Stimulated activated CD4-positive, alpha-beta T cell treated with anti-CD3 and anti-CD28 coated beads, Interleukin-2, amount 100 ng/mL, for 24 hours (primary cell): ENCODE measurements at places on chromosomes 16 and 17.

DNA sequence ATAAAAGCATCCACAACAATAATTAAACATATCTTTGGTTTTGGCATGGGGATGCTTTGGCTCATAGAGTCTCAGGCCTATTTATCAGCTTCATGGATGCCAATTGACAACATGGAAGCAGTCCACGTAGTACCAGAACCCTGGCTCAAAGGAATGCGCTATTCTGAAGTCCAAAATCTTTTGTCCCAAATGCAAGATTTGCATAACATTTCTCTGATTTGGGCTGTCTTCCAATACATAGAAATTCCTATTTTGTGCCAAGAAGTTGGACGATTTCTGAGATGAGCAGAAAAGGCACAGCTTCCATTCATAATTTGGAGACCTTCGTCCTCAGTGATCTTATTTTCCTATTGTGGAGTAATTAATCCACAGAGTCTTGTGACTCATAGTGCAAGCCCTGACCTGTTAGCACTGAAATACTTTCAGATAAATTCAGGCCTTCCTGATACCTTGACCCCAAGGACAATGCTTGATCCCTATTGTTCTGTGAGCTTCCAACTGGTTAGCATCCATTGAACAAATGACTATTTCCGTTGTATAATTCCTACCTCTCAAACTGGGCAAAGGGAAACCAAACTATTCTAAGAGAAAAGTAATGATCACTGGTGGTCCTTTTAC, 78.4 kb upstream of the CDH11 start:
- no peak for DNase-seq

GRCh38 chr17:49789243-49789578, 730 bp downstream of the KAT7 start:
- DNase-seq, result no peak

DNA sequence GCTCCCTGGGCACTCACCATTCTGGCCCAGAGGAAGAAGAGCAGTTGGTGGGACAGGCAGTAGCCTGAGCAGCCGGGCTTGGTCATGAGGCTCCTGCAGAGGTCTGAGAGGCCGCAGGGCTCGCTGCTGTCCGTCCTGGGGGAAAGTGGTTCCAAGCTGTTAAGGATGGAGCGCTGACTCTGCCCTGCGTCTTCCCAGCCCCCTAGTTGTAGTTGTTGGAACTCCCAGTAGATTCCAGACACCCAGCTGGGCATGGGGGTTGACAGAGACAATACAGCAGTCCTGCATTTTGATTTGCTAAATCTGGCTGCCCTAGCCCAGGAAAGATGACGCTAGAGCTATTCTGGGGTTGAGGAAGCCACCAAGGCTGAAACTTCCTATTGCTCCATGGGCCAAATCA, 7.3 kb downstream of the C16orf89 start:
- DNase-seq, result no peak

DNA sequence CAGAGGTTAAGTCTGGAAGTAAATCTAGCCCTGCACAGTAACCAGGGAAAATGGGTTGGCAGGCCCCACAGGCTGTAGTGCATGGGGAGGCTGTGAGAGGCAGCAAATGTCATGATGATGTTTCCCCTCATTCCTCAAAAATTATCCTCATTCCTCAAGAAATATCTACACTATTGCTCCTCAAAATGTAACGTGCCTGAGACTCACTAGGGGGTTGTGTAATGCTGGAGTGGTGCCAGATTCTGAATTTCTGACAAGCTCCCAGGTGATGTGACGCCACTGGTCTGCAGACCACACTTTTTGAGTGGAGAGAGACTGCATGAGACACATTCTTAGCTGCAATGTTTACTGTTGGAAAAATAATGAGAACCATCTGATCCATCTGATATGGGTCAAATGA, 1.2 kb upstream of the MPP3 start:
- no peak for DNase-seq

DNA sequence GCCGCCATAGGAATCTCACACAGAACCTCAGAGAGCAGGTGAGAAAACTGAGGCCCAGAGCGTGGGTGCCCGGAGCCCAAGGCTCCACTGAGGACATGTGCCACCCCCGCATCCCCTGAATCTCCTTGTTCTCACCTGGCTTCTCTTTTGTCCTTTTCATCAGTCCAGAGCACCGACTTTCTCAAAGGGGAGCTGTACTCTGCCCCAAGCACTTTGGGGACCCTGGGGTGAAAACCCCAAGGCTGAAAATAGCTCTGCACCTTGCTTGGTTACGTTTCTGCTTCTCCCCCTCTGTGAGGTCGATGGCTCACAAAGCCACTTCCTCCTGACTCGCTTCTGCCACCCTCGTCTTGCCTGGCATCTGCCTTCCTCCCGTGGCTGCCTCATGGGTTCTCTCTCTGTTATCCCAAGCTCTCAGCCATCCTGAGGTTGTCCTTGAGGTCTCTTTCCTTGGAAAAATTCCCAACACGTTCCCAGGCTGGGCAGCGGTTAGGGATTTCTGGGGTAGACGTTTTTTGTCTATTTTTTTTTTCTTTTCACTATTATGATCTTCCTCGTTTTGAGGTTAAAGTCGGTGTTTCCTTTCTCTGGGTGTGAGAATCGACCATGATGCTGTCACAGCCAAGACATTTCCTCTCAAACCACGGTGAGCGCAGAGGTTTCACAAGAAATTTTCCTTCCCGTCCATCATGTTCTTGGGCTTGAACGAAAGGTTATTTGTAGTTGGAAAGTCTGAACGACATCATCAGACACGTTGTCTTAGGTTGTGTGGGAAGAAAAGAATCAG, 37.2 kb downstream of the IRF8 start:
- DNase-seq, result peak; percentile 77

DNA sequence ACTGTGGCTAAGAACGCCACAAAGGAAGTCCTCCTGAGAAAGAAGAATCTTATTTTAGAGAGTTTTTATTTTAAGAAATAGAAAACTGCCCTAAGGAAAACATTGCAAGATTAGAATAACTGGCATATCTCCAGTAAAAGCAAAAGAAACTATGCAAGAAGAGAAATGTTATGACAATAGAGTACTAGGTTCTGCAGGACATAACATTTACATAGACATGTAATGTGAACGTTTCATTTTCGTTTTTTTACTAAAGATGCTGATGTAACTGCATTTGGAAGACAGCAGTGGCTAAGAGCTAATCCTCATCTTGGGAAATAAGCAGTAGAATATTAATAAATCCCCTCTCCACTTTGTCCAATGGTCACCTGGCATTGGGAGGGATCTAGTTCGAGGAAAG, 7.8 kb upstream of the ASGR2 start:
- no peak for DNase-seq

DNA sequence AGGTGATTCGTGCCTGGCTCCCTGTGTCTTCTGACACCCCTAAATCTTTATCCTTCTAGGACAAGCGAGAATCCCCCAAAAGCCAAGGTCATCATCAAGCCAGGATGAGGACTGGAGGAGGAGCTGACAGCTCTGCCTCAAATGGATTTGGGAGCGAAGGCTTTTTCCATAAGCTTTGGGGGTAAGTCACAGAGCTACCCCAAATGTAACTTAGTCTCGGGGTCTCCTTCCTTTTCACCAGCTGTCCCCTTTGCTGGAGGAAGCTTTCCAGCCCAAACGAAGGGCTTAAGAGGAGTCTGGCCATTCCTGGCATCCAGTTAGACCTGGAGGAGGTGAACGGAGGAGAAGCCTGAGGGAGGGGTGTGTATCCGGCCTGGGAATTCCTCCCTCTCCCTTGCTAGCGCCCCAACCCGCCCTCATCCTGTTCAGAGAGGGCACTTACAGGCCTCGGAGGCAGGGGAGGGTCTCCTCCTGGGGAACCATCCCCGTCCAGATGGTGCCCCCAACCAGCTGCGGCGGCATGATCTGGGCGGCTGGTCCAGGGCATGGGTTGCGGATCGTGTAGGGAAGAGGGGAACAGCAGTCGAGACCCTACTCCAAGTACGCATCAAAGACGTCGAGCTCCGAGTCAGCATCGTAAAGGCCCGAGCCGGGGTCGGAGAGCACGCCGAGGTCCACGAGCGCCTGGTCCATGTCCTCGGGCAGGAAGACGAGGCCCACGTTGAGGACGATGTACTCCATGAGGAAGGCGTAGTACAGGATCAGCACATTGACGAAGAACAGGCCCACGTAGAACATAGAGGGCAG, 938 bp downstream of the DEXI start:
- DNase-seq, result no peak

- DNase-seq, result peak; percentile 32
These were observed 806 bp downstream of the TBX21 start for GRCh38 chr17:47733674-47734410.

DNA sequence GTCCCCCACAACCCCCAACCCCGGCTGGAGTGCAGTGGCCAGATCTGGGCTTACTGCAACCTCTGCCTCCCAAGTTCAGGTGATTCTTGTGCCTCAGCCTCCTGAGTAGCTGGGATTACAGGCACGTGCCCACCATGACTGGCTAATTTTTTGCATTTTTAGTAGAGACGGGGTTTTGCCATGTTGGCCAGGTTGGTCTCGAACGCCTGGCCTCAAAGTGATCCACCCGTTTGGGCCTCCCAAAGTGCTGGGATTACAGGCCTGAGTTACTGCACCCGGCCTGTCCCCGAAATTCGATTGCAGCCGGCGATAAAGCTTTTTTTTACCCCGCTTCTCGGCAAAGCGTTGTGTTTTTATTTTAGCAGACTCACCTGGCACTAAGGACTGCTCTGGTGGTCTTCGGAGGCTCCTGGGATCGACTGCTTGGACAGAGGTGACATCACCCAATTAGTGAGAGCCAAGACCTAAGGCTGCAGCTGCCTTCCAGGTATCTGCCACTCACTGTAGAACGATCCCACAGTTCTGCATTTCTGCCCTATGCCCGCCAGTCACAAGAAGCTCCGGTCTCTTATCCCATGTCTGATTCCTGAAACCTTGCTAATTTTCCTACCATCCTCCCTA, 82.2 kb upstream of the ARL4D start:
- no peak for DNase-seq

GRCh38 chr16:22787466-22788192, 26.3 kb upstream of the HS3ST2 start:
- DNase-seq, result no peak

GRCh38 chr17:67046398-67046797, 2.0 kb downstream of the CACNG1 start:
- DNase-seq, result no peak

GRCh38 chr17:11871773-11872172, 125.5 kb downstream of the ZNF18 start:
- no peak for DNase-seq

- DNase-seq, result no peak
These were observed 2.3 kb upstream of the KCNJ16 start for GRCh38 chr17:70072546-70073309.

GRCh38 chr16:8084882-8085281, 505.4 kb downstream of the TMEM114 start:
- no peak for DNase-seq

DNA sequence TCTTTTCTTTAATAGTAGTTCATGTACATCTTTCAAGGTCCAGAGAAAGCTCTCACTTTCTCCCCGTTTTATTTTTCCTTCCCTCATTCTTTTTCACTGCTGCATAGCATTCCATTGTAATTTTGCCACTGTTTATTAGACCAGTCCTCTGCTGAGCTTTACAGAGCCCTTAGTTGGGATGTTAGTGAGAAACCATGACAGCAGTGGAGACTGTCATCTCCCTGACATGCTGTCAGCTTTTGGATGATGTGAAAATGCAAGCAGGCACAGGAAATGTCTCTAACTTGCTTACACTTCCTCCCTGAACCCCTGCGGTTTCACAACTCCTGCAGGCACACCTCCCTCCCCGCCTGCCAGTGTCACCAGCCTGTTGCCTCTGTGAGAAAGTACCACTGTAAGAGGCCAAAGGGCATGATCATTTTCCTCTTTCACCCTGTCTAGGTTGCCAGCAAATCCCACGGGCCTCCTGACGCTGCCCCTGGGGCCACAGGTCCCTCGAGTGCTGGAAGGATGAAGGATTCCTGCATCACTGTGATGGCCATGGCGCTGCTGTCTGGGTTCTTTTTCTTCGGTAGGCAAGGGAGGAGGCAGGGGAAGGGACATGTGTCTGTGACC, at the start of gene ITGAL:
ITGAL (plus strand) TSS at position 415 of the 615 bp plus-strand sequence; CDS start at position 511, 96 bp downstream.
- peak; percentile 81 for DNase-seq

DNA sequence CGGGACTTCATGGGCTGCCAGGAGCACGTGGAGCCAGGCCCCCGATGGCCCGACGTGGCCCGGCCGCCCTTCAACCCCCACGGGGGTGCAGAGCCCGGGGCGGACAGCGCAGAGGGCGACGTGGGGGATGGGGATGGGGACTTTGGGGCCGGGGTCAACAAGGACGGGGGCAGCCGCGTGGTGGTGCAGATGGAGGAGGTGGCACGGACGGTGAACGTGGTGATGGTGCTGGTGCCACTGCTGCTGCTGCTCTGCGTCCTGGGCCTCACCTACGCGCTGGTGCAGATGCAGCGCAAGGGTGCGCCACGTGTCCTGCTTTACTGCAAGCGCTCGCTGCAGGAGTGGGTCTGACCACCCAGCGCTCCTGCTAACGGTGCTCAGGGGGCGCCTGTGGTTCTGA, 19.5 kb downstream of the MMP15 start:
- no peak for DNase-seq

DNA sequence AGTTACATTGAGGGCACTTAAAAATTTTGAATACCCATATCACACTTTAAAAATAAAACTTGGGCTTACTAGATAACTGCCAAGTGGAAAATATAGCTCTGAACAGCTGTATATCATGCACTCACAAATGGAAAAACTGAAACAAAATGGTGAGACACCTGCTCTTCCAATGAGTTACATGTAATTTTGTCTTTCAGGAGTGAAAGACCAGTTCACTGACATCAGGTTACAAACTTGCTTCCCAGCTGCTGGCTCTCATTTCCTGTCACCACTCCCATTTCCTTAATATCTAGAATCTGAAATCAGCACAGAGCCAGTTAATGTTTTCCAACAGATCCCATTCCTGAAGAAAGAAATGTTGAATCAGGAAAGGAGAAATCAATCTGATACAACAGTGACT, 10.8 kb downstream of the CSNK2A2 start:
- no peak for DNase-seq

- DNase-seq, result peak; percentile 74
These were observed 16.3 kb upstream of the AURKB start for GRCh38 chr17:8226536-8227237.

GRCh38 chr16:9128346-9129342, 37.2 kb downstream of the HAPSTR1 start:
- no peak for DNase-seq

DNA sequence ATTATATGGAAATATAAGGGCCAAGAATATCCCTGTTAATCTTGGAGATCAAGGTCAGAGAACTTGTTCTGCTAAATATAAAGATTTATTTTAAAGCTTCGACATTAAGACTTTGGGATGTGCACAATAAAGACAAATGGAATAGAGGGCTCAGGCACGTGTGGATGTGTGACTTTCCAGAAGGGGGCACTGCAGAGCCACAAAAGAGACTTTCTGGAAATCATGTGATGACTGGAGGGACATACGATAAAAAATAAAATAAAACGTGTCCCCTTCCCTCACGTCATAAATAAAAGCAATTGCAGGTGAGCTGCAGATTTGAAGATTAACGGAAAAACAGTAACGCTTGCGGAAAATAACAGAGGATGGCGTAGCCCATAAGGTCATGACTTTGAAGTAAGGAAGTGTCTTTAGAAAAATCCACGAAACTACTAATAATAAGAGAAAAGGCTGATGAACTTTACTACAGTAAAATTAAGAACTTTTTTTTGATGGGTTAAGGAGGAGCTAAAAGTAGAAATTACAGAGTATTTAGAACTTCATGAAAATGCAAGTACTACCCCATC, 9.4 kb upstream of the ENGASE start:
- peak; percentile 62 for DNase-seq

GRCh38 chr17:37648555-37648954, 5.3 kb upstream of the DDX52 start:
- no peak for DNase-seq
